ENCODE measurements at places on chromosomes 11 and 22. TPM values are rescaled to one million over a fixed set of nuclear protein-coding genes. Genes with fewer than 3 reads are reported as not detected.

DNA sequence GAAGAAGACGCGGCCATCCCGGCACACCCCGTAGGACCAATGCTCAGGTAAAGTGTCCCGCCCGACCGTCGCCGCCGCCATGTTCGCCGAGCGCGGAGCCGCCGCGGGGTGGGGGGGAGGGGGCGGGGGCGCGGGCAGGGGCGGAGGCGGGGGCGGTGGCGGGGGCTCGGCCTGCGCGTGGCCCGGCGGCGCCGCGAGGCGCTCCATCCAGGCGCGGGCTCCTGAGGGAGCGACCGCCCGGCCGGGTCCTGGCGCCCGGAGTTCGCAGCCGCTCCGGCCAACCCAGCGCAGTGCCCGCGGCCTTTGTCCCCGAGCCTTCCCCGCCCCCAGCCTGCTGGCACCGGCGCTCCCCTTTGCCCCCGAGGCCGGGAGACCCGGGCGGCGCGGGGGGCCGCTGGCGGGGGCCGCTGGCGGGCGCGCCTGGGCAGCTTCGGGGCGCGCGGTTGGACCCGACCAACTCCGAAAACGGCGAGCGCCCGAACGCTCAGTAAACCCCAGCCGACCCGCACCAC is at the start of gene PLEKHA7:
PLEKHA7 (minus strand) TSS at position 94 of the 512 bp plus-strand sequence; CDS start at position 81, 13 bp downstream.
- DNase-seq = no peak

The ZNF70 gene
- total RNA-seq = 4.1 TPM

GRCh38 chr11:97832451-97832850 is 1188.3 kb upstream of the CNTN5 start:
- no peak for DNase-seq

The MACROD1 gene
- total RNA-seq = 16.2 TPM

- DNase-seq = no peak
Measured at GRCh38 chr11:70733327-70734325, 335.3 kb downstream of the CTTN start.

DNA sequence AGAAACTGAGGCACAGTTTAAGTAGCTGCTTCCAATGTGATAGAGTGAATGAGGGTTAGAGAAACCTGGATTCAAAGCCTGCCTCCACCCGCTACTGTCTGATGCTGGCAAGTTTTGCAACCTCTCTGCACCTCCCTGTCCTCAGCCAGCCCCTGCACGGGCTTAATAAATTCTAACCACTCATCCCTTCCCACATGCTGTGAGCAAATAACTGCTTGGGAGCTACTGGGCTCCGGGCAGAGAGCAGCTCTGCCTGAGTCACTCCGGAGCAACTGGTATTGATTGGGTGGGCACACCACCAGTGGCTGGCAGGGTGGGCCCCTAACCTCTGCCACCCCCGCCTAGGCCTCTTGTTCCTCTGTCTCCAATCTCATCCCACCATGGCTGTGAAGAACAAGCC is 104.3 kb upstream of the SYT13 start:
- no peak for DNase-seq

DNA sequence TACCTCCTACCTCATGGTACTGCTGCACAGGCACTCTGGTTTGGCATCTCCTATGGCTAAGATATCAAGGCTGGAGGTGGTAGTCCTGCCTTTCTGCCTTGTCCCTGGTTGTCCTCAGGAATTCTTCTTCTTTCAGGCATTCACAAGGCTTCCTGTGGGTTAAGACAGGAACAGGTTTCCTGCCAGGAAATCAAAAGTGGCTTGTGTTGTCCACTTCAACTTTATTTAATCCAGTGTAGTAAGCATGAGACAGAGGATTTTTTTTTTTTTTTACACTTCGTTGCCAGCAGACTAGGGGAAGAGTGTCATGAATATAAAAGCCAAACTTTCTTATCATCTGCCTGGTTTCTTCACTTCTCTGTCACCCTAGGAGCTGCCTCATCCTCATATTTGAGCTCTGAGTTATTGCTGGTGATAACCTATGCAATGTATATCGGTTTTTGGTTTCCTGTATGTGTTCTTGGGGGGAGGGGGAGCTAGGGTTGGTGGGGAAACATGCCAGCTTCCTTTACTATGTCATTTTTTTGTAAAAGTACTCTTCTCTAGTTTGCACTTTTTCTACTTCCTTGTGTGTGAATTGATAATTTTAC is 50.2 kb downstream of the XKR3 start:
- DNase-seq = no peak

GRCh38 chr22:19912271-19912999 is 29.1 kb upstream of the COMT start:
- no peak for DNase-seq

The RTN4RL2 gene
- total RNA-seq = 0.47 TPM

The ZNF202 gene
- 17.5 TPM for total RNA-seq

DNA sequence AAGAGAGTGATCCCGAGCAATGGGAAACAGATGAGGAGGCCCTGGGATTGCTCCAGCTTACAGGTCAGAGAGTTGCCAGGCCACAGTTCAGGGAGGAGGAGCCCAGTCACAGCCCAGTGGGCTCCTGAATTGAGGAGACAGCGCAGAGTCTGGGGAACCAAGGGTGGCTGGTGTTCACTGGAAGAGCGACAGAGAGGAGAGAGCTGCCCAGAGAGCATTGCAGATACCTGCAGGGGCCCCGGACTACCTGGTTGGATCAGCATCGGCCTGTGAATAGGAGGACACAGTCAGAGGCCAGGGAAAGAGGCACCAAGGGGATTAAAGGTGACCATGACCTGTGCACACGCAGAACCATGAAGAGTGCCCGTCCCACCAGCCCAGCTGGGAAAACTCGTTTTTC is 648.6 kb downstream of the TBC1D22A start:
- no peak for DNase-seq

The FADS2 gene
- total RNA-seq = 109 TPM

DNA sequence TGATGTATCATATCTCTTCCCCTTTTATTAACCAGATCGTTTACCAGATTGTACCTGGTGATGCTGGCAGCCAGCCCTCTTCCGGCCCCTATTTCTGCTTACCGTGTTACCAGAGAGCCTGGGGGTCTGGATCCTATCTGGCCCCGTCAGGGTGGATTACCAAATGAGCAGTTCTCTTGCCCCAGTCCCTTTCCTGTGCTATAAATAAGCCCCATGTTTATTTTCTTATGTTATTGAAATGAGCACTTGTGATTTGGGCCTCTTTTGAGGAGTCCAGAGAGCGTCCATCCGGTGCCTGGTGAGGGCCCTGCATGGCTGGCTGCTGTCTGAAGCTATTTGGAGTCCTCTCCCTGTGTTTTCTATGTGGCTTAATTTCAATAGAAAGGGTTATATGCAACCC is 59.5 kb downstream of the ALX4 start:
- no peak for DNase-seq

The OR52H1 gene
- total RNA-seq = 0.47 TPM

DNA sequence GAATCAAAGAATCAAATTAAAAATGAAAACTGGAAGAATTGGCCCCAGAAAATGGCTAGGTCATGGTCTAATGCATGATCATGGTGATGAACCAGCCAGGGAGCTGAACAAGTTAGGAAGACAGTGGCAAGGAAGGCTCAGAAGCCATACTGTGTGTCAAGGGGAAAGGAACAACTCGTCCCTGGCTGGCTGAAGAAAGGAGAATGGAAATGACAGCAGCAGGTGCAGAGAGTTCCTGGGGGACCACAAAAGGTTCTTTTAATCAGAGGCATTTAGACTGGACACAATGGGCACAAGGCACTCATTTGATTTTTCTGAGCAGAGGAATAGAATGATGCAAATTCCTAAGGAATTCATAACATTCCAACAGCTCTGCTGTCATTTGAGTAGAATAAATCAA is 209.9 kb downstream of the LARGE1 start:
- no peak for DNase-seq

- DNase-seq = no peak
Measured at GRCh38 chr11:64776425-64776824, 1.9 kb downstream of the SF1 start.

The APOL5 gene
- not detected for total RNA-seq

DNA sequence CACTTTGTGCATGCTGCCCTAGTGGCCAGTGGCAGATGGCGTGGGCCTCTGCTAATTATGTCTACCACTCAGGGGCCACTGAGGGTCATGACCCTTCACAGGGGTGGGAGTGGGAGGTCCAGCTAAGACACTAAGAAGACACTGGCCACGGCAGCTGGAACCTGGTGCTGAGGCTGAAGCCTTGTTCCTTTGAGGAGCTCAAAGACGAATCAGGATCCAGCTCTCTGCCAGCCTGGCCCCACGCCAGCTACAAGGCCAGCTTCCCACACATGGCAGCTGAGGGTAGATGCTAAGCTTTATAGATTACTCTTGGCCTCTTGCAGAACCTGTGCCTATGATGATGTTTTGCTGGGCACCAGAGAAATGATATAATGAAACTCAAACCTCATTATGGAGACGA is 226.3 kb downstream of the DSCAML1 start:
- no peak for DNase-seq

DNA sequence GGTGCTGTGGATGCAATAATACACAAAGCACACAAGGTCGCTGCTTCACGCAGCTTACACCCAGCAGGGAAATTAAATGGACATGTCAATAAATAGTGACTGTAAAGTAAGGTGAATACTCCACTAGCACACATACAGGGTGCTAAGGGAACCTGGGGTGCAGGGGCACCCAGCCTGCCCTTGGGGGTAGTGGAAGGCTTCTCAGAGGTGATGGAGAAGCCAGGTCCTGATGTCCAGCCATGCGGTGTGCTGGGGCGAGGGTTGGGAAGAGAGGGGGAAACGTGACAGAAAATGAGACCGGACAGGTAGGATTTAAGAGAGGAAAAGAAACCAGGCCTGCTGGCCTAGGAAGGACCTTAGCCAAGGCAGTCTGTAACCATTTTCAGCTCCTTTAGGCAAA is 200.5 kb downstream of the GRIK4 start:
- DNase-seq = no peak

DNA sequence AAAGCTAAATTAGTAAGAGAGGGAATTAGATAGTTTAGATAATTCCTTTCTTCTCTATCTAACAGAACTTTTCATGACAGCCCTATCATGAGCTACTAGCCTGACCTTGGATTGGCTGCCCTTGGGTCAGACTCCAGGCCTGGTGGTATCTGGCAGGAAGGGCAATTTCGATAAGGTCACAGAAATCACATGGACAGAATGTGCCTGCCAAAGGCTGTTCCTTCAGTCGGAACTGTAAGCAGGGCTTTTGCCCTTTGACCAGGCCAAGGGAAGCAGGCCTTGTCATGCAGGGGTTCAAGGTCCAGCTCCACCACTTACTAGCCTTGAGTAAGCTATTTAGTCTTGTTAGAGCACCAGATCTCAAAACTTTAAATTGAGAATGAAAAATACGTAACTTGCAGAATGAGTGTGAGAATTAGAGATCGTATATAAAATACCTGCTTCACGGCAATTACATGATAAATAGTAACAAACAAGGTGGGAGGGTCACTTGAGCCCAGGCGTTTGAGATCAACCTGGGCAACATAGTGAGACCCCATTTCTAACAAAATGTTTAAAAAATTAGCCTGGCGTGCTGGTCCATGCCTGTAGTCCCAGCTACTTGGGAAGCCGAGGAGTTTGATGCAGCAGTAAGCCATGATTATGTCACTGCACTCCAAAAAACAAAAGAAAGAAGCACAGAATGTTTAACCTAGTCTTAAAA is 60.8 kb upstream of the SC5D start:
- DNase-seq = no peak

The GRAMD4 gene
- 55.8 TPM for total RNA-seq

DNA sequence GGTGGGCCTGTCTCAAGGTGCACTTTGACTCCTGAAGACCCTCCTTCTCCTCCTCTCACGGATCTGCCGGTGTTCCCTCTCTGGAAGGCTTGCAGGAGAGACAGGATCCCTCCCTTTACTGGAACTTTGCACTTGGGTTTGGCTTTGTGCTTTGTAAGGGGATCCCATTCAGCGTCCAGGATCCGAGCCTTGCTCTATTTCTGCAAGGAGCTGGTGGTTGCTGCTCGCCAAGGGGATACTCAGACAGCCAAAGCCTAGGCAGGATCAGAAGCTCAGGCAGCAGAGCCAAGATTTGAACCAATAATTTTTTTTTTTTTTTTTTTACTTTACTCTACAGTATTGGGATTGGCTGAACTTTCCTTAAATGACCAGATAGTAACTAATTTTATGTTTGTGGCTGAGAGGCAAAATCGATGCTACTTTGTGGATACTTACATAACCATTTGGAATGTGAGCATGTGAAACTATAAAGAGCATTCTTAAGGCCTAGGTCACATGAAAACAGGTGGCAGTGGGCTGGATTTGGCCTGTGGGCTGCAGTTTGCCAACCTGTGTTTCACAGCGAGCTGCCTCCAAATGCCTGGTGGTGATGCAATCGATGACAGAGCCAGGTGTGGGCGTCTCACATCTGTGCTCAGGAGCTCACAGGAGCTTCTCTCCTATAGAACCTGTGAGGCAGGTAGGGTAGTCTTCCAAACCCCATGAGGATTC is 25.2 kb downstream of the BCR start:
- DNase-seq = no peak

The IFTAP gene
- 64.4 TPM for total RNA-seq

DNA sequence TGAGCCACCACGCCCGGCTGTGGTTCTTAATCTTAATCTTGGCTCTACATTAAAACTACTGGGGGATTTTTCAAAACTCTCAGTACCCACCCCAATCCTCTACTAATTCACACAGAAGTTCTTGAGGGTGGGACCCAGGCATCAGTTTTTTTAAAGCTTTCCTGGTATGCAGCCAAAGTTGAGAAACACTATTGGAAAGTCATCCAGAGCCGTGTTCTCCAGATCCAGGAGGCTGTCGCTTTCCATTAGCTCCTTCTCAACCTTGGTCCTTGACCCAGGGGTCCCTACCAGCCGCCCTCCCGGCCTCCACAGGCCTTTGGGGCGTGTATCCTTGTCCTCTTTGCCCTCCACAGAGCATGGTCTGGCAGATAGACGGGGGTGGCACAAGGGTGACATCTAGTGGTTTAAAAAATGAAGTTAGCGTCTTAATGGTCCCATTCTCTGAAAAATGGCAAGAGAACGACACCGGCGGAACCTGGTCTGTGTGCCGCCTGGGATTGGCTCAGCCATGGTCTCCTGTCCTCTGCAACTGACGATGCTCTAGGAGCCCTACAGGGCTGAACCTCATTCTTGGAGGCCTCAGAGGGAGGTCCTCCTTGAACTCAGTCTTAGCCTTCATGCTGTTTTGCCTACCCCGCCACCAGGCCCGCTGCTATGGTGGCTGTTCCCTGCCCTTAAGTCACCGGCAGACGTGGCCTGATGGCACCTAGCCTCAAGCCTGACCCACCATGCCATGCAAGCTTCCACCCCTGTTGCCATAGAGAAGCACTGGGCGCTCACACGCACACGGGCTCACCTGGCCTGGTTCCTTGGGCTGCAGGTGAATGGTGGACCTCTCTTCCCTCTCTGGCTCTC is 152.0 kb upstream of the SYN3 start:
- no peak for DNase-seq

All from occipital lobe (tissue), 3 donors.